ENCODE measurements at places on chromosomes 11 and 22.

DNA sequence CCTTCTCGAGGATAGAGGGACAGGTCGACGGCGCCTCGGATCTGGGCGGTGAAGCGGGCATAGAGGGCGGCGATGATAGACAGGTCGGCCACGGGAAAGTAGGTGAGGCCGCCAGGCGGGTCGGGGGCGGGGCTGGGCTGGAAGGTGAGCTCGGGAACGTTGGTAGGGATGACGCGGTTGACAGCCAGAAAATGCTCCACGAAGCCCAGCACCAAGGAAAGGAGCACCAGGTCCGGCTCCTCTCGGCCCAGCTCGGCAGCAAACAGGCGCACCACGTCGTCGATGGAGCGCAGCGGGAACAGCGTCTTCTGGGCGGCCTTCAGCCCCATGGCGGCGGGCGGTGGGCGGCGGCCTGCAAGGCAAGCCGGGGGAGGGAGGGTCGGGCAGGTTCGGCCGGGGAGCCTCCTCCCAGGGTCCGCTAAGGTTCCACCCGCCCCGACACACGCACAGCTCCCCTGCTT lies 540 bp downstream of the MEN1 start:
- no peak for DNase-seq

GRCh38 chr11:70854901-70855556 lies 397.3 kb downstream of the SHANK2 start:
- DNase-seq, result no peak

DNA sequence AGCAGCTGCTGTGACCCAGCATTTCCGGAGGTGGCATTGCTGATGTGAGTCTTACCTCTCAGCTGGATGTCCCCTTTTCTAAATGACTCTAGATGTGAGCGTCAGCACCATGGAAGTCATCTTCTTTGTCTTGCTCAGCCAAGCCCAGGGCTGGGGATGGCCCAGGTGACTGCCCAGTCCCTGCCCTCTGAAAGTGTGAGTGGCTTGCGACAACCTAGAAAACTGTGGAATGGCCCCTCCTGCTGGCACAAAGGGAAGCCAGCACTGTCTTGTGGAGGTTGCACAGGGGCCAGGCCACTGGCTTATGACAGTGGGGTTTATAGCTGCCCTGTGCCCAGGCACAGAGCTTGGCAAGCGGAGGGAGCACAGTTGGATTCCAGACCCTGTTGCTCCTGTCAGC lies 6.2 kb downstream of the TUB start:
- DNase-seq, result no peak

- no peak for DNase-seq
Observed at GRCh38 chr11:108967571-108967970, 302.7 kb downstream of the DDX10 start.

DNA sequence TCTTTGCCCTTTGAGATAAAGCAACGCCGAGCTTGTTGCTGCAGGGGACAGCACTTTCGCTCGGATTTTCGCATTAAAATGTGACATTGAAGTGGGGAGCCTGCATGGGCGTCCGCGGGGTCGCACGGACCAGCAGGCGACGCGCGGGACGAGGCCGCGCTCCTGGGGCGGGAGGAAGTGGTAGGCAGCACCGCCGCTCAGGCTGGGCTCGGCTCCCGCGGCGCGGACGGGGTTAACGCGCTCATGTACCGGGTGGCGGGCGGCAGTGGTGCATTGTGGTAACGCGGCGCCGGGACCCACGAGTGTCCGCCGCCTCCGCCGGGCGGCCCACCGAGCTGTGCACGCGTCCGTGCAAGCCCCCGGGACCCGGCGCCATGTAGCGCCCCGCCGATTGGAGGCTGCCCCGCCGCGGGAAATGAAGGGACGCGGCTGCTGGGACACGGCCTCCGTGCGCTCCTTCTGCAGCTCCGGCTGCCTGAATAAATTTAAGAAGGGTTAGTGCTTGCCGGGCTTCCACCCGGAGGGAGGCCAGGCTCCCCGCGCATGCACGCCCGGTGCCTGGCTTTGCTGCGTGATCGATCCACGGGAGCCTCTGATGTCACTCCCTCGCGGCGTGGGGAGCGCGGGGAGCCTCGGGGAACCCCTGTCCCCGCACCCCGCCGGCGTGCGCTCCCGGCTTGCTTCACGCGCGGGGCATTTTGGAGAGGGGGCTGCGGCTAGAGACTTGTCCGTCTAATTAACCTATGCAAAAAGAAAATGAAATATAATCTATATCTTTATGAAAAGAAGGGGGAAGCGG lies 127.7 kb downstream of the OSBP2 start:
- no peak for DNase-seq

- DNase-seq, result no peak
Observed at GRCh38 chr11:8387141-8387540, 123.5 kb upstream of the LMO1 start.

GRCh38 chr11:86502137-86502642 lies 127.5 kb downstream of the CCDC81 start:
- DNase-seq, result no peak

DNA sequence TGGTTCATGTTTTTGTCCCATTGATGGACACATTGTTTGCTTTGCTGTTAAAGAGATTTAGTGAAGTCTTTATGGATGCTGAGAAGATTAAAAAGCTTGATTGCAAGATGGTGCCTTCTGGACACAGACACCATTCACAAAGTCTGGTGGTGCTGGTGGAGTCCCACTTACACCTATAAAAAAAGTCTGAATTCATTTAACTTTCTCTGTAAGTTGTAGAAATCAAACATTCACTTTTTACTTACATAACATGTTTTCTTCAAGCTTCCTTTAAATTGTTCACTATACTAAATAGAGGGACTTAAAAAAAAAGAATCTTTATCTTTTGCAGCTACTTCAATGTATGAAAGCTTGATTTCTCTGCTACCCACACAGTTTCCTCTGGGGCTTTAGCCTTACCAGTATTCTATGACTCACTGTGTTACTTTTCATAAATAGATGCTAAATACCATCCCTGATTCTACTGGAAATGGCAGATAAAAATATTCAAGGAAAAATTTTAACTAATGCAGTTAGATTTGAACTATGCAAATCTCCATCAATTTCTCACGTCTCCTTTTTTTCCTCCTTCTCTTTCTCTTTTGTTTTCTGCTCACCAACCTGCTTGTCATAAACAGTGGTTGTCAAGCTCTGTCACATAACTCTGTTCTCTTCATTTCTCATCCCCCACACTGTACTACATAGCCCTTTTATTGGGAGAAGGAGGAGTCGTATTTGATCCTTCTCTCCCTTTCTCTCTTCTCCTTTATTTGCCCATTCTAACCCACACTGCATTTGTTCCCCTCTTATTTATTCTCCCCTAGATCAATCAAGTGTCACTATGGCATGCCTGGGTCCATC lies 89.7 kb downstream of the FAM76B start:
- no peak for DNase-seq

DNA sequence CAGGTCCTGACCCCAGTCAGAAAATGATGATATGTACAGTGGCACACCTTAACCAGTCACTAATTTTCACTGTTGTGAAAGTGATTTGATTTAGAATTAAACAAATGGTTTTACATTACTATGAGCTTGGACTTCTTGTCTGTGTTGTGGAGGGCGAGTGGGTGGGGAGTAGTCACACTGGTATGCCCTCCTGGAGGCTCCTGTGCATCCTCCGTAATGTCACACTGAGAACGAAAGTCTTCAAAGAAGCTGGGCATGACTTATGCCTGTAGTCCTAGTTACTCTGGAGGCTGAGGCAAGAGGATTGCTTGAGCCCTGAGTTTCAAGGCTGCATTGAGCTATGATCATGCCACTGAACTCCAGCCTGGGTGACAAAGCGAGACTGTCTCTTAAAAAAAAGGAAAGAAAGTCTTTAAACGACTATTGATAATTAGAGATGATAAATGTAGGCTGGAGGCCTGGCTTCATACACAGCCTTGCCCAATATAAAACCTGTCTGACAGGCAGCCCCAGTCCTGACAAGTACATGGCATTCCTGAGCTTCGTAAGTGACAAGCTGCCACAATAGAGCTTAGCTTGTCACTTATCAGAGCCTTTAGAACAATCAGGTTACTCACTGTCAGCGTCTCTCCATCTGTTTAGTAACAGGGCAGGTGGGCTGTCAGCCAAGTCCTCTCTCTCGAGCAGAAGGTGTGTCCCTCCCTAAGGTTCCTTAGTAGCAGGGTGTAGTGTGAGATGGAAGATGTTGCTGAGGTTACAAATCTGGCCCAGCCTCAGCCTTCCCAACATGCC lies 5.0 kb upstream of the LIMK2 start:
- no peak for DNase-seq

DNA sequence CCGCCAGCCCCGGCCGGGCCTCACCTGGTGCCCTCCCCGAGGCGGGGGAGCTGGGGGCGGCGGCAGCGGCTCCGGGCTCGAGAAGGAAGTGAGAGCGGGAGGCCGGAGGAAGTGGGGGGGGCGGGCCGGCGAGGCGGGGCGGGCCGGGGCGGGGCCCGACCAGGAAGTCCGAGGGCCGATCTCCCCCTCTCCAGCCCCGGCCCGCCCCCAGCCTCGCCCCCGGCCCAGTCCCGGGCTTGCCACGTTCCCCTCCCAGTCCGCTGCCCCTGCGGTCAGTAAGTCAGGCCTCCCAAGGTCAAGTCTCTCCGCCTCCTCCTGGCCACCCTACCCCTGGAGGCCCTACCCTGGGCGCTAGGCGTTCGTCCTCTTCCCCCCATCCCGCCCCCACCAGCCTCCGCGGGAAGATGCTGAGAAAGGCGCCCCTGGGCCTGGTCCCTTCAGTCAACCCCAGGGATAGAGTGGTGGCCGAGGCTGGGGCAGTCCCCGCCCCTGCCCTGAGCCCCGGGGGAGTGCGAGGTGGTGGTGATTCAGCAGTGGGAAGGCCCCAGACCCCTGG lies at the start of gene RHOG:
Gene RHOG (minus strand): TSS at position 90 of the 556 bp plus-strand sequence. CDS start 12,821 bp downstream, outside the sequence.
- DNase-seq, result no peak

DNA sequence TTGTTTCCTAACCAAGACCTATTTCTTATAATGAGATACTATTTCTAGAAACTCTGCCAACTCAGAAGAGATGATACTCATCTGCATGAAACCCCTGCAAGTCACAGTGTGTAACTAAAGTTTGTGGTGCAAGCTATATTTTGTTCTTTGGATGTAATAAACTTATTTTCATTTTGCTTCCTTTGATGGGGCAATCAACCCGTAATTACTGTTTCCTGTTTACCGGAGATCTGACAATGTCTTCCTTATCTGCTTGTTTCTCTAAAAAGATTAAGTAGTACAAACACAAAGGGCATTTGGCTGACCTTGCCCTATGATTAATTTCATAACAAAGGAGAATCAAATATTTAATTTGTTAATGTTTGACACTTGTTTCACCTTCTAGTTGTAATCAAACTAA lies 846.6 kb upstream of the ANO3 start:
- no peak for DNase-seq

DNA sequence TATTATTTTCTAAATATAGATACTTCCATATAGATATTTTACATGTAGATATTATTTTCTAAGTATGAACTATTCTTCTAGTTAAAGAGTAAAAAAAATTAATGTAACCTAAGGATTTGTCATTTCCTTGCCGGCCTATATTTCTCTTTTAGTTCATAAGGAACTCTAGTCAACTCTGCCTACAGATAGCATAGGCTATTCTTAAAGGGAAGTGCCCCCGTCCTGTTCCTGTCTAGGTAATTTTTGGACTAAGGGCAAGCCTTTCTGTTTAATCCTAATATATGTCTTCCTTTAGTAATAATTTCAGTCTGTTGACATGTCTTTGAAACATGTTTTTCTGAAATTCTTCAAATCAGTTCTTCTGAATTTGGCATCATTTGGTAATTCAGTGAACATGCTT lies 161.9 kb downstream of the C11orf91 start:
- no peak for DNase-seq

GRCh38 chr11:11899401-11899800 lies 57.6 kb downstream of the USP47 start:
- DNase-seq, result no peak

GRCh38 chr11:12581923-12582322 lies 92.3 kb upstream of the TEAD1 start:
- no peak for DNase-seq

- DNase-seq, result no peak
Observed at GRCh38 chr11:128574576-128575011, 12.8 kb downstream of the ETS1 start.
